ENCODE measurements at places on chromosomes 1 and 21.
A peak's percentile ranks its signal among the peaks of the same experiment; 100 is the strongest.

DNA sequence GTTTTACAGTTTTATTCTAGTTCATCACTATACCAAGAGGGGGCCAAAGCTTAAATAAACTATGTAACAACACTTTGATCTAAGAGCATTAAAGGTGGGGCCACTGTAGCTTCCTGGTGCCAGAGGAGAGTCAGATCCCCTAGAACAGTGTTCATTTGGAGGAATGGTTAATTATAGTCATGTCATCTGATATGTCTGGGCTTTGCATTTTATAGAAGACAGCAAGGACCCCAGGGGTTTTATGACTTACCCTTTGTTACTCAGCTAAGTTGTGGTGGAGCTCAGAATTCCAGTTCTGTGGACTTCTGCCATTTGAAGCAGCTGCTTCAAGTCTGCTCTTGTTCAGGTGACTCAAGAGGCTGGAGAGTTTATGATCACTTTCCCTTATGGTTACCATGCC lies 16.7 kb downstream of the KDM4A start:
- no peak for DNase-seq

GRCh38 chr1:30688920-30689794 lies 34.2 kb downstream of the MATN1 start:
- no peak for DNase-seq

DNA sequence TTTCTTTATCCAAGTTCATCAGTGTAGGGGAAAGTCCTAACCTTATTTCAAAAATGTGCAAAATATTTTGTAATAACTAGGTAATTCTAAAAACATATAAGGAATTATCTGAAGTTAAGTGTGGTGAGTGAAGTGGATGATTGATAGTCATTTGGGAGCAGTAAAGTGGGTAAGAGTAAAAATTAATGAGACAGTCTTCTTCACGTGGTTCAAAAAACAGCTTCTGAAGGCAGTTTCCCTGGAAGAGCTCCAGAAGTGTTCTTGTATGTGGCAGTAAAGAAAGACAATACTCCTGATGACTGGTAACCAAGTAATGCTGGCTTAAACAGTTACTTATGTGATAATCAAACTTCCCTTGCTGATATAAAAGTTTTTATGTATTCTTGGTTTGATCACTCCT lies 50.3 kb downstream of the LEPR start:
- no peak for DNase-seq

GRCh38 chr1:18926315-18927081 lies 24.1 kb upstream of the ALDH4A1 start:
- DNase-seq, result peak; percentile 88

All from non-pigmented ciliary epithelial cell (primary cell).